ENCODE measurements at places on chromosomes 13 and 19. TPM values are rescaled to one million over a fixed set of nuclear protein-coding genes. Genes with fewer than 3 reads are reported as not detected.

Gene CEACAM16
- not detected for total RNA-seq

Gene DAND5
- total RNA-seq: 0.18 TPM

Gene SHANK1
- total RNA-seq: 19.3 TPM

Gene LGALS7
- total RNA-seq: not detected

Gene KLK12
- not detected for total RNA-seq

Gene SPACA4
- not detected for total RNA-seq

GRCh38 chr13:113914333-113915011 is 50.6 kb upstream of the GAS6 start:
- no peak for DNase-seq

- DNase-seq: no peak
These were observed 85.2 kb downstream of the LRRC63 start for GRCh38 chr13:46296921-46297320.

- no peak for DNase-seq
These were observed 18.6 kb downstream of the TMEM255B start for GRCh38 chr13:113777311-113778260.

- DNase-seq: no peak
These were observed 401.3 kb downstream of the PCDH17 start for GRCh38 chr13:58032676-58033460.

DNA sequence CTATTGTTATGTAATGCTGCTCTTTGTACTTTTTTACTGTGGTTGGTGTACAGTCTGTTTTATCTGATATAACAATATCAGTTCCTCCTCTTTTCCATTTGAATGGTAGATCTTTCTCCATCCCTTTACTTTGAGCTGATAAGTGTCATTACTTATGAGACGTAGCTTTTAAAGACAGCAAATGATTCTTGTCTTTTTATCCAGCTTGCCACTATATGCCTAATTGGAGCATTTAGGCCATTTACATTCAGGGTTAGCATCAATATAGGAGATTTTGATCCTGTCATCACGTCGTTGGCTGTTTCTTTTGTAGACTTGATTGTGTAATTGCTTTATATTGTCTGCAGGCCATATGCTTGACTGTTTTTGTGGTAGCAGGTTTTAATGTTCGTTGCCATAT is 894.2 kb upstream of the ATXN8OS start:
- DNase-seq: no peak

DNA sequence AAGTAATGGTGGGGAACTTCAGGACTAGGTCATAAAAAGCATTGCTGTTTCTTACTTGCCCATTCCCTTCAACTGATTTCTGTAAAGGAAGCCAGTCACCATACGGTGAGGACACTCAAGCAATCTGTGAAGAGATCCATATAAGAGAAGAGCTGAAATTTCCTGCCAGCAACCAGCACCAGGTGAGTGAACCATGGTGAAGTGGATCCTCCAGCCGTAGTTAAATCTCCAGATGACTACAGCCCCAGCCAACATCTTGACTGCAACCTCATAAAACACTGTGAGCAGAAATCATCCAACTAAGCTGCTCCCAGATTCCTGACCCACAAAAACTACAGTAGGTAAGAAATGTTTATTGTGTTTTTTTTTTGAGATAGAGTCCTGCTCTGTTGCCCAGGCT is 3.8 kb upstream of the SLC6A16 start:
- DNase-seq: no peak

GRCh38 chr19:41420101-41420880 is 6.9 kb downstream of the B3GNT8 start:
- DNase-seq: no peak

DNA sequence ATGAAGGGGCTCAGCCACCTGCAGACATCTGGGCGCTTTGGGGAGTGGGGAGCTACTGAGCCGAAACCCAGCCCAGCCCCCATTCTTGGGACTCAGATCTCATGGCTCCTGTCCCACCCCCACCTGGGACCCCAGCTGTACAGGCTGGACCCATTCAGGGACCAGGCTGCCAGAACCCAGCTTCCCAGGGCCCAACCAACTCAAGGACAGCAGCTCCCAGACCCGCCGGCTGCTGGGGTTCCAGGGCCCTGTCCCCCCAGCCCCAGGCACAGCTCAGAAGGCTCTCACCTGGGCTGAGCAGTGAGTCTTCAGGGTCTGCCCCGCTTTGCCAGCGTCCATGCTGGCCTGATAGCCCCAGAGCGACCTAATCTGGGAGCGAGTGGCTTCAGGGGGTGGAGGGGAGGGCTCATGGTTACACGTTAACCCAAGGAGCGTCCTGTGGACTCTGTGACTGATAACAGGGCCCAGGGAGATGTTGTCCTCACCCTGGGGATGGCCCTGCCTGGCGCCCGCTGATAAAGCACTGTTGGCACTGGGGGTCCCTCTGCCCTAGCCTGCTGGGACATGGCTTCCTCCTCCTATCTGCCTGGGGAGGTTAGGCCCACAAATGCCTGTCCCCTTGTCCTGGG is at the start of gene TMEM86B:
Gene TMEM86B, minus strand, starts transcription at position 361 of the 629 bp plus-strand sequence. Its CDS starts 22 bp downstream, at position 339.
- no peak for DNase-seq

DNA sequence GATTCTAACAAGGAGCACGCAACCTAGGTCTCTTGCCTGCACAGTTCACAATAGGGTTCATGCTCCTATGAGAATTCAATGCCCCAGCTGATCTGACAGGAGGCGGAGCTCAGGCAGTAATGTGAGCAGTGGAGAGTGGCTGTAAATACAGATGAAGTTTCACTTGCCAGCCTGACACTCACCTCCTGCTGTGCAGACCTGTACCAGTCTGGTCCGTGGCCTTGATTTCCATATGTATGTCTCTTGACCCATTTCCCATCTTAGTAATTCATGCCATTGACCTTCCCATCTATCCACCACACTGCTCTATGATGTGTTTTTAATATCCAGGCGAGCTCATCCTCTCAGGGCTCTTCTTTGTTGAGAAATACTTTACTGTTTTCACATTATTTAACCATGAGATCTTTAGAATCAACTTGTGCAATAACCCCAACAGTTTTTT is 95.2 kb downstream of the LRCH1 start:
- no peak for DNase-seq

GRCh38 chr13:45943965-45944364 is 92.4 kb upstream of the SIAH3 start:
- no peak for DNase-seq

DNA sequence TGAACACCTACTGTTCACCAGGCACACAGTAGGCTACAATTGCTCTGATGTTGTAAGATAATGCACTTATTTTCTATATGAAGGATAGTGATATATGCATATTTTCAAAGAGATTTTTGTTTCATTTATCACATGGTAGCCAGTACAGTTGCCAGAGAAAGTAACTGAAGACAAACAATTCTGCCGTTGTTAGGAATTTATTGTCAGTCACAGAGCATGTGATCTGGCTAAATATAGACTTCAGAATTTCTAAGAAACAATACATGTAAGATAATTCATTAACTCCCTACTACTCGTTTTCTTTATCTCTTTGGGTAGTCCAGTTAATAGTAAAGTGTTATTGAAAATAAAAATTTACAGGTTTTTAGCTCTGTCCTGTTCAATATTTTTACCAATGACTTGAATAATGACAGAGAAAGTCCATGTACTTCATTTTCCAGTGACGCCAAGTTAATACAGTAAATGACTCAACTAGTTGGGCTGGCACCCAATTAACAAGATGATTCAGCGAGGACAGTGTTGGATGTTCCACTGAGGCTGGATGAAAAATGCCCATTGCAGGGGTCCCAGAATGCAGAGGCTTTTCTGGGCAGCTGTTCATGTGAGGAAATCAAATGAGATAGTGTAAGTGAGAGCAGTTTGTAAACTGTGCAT is 35.6 kb downstream of the GJA3 start:
- no peak for DNase-seq

- no peak for DNase-seq
These were observed 14.9 kb upstream of the GPR18 start for GRCh38 chr13:99273128-99273527.

DNA sequence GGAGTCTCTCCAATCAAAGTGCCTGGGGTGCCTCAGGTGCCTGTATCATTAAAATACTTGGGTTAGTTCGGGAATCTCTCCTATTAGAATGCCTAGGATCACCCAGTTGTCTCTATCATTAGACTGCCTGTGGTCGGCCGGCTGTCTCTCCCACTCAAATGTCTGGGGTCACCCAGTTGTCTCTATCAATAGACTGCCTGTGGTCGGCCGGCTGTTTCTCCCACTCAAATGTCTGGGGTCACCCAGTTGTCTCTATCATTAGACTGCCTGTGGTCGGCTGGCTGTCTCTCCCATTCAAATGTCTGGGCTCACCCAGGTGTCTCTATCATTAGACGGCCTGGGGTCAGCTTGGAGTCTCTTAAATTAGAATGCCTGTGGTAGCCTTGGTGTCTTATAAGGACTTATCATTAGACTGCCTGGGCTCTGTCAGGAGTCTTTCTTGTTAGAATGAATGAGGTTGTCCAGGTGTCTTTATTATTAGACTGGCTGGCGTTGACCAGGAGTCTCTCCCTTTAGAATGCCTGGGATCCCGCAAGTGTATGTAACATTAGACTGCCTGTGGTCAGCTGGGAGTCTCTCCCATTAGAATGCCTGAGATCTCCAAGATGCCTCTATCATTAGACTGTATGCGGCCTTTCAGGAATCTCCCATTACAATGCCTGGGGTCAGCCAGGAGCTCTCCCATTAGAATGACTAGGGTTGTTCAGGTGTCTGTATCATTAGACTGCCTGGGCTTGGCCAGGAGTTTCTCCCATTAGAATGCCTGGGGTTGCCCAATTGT is 1555.5 kb downstream of the UQCRFS1 start:
- DNase-seq: no peak

GRCh38 chr19:46902402-46902766 is 41.6 kb downstream of the ARHGAP35 start:
- no peak for DNase-seq

DNA sequence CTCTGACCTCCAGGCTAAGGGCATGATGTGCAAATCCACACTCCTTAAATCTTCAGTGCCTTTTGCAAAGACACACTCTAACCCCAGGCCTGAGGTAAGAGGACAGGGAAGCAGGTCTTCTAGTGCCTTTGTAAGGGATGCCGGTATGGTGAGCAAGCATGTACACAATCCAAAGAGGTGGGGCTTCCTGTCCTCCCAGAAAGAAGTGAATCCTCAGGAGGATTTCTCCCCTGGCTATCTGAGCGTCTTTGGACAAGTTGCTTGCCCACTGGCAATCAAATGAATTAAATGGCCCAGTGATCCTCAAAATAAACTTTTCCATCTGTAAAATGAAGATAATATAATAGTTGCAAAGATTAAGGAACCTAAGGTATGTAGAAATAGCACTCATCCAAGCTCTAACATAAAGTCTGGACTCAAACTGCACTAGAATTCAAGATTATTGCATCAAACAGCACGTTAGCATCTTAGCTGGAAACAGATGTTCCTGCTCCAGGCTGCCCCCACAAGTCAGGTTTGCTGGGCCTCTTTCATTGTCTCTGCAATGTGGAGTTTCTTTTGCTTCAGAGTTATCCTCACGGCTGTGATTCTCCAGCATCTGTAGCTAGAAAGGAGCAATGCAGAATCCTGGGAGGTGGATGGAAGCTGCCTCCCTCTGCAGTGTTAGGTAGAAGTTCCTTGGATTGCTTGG is 249.6 kb downstream of the TSHZ3 start:
- DNase-seq: no peak

DNA sequence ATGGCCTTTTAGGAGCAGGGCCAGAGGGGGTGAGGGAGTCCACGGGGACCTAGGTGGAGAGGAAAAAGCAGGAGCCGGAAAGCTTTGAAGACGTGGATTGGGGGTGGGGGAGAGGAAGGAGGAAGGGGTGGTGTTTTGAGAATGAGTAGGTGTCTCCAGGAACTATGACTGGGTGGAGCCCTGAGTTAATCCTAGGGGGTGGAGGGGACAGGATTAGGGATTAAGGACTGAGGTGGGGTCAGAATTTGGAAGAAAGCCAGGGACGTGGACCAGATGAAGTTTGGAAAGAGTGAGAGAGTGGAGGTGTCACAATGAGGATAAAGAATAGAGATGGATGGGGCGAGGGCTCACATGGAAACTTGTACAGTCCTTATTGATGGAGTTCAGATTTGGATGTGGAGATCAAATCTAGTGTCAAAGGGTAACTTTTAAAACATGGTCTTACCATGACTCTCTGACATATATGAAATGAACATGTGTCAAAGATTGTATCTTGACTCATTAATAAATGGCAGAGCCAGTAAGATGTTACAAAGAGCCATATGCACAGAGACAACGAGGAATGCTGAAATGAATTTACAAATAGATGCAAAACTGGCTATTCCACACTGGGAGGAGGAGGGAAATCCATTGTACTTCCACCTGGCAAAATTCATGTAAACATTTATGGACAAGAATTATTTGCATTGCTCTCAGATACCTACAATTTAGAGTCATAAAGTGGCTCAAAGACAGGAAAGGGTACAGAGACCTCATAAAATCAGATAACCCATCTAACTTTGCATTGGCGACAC is 1.7 kb upstream of the KLK13 start:
- DNase-seq: no peak

DNA sequence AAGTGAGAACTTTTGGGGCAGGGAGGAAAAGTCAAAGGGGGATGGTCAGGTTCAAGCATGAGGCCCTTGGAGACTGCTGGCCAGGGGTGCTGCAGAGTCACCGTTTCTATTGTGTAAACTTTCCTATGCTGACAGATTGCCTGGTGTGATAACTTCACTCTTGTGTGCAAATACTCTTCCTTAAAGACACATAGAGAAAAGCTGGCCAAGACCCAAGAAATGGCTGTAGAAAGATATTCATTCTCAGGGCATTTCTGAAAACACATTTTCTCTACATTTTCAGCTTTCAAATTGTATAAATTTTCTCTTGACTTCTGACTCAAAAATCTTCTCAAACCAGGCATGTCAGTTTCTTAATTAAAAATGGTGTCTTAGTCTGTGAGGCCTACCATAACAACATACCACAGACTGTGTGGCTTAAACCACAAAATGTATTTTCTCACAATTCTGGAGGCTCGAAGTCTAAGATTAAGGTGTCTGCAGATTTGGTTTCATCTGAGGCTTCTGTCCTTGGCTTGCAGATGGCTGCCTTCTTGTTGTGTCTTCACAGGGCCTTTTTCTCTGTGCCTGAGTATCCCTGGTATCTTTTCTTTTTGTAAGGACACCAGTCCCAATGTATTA is 304.5 kb downstream of the KCNRG start:
- no peak for DNase-seq

GRCh38 chr13:24276306-24276705 is 33.1 kb upstream of the C1QTNF9 start:
- no peak for DNase-seq

- no peak for DNase-seq
These were observed 89.8 kb downstream of the GNG7 start for GRCh38 chr19:2612619-2613249.

Measured in cerebellum (tissue), 4 donors.